AG04450 (cell line): ENCODE measurements at places on chromosomes 4 and X. TPM values are rescaled to one million over a fixed set of nuclear protein-coding genes. Genes with fewer than 3 reads are reported as not detected.

The NPY1R gene
- not detected in 2 replicates for polyA plus RNA-seq

The C4orf54 gene
- polyA plus RNA-seq = not detected in 2 replicates

- no peak for DNase-seq
Observed at GRCh38 chr4:173367285-173367684, 3.5 kb upstream of the SAP30 start.

- no peak for DNase-seq
Observed at GRCh38 chr4:100189820-100190642, at the start of gene DDIT4L. DDIT4L (minus strand) TSS chr4:100190468; CDS start chr4:100189983, 485 bp downstream.

DNA sequence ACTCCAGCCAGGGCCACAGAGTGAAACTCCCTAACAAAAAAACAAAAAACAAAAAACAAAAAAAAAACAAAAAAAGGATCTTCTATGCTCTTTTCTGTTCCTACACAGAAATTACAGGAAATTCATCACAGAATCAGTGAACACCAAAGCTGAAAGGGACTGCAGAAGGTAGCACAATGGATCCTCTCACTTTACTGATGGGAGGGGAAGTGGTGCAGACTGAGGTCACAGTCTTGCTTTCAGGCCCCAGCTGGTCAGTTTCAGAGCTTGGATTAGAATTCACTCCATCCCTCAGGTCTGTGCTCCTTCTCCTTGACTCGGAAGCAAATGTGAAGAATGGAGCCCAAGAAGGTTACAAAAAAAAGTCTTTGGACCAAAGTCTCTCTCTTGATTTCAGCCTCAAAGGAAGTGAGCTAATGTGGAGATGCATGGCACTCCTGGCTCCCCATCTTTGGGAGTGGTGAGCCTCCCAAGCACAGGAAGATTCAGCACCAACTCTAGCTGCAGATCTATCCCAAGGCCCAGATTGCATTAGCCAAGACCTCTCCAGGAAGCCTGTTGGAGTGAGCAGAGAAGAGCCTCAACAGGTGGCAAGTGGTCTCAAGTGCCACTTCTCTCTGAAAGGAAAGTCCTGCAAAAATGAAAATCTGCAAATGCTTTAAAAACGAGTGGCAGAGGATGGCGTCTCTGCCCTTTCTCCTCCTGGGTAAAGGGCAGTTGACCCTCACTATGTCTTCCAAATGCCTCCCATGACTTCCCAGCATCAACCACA, 176.0 kb downstream of the MAML3 start:
- no peak for DNase-seq

GRCh38 chr4:38463268-38463958, 200.6 kb upstream of the KLF3 start:
- no peak for DNase-seq
